ENCODE measurements at places on chromosomes 11 and 22.

- DNase-seq: no peak
Observed at GRCh38 chr11:12376259-12377081, 901 bp upstream of the PARVA start.

- DNase-seq: no peak
Observed at GRCh38 chr11:106193956-106194355, 116.5 kb downstream of the AASDHPPT start.

DNA sequence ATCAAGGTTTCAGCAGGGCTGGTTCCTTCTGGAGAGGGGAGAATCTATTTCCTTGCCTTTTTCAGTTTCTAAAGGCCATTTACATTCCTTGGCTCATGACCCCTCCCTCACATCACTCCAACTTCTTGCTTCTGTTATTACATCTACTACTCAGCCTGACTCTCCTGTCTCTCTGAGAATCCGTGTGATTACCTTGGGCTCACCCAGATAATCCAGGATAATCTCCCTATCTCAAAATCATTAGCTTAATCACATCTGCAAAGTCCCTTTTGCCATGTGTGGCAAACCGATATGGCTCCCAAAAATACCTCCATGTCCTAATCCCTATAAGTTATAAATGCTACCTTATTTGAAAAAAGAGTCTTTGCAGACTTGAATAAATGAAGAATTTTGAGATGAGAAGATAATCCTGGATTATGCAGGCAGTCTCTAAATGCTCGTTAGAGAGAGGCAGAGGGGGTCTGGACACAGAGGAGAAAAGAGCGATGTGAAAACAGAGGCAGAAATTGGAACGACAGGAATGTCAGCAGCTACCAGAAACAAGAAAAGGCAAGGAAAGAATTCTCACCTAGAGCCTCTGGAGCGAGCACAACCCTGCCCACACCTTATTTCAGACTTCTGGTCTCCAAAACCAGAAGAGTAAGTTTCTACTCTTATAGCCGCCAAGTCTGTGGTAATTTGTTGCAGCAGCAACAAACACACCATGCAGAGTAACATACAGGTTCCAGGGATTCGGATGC is 23.6 kb upstream of the ARHGAP32 start:
- no peak for DNase-seq

DNA sequence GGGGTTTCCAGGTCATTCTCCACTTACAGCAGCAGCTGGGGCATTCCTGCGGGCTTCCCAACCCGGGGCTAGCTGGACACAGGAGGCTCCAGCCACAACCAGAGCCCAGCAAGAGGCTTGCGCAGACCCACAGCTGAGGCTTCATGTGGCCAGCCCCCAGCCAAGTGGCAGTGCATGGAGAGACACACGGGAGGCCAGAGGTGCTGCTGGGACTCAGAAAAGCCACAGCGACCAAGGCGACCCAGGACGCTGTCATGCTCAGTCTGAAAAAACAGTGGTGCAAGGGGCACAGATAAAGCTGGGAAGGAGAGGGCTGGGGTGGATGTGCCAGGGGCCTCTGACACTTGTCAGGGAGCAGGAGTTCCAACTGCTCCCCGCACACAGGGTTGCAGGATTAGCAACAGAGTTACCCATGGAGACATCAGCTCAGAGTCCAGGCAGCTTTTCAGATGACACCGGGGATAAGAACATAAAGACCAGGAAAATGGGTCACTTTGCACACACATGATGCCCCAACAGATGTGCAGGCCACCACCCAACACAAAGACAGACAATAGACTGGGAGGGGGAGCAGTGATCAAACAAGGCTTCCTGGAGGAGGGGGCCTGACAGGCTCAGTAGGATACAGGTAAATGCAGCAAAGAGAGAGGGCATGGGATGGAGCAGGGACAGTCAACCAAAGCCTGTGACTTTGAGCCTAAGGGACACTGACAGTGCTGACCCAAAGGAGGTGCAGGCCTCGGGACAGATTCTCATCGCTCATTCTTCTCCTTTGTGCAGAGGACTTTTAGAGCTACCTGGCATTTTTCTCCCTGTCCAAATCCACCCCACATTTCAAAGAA is 6.9 kb upstream of the NEAT1 start:
- DNase-seq: peak; percentile 52

GRCh38 chr11:59756845-59757244 is 1.7 kb downstream of the STX3 start:
- no peak for DNase-seq

DNA sequence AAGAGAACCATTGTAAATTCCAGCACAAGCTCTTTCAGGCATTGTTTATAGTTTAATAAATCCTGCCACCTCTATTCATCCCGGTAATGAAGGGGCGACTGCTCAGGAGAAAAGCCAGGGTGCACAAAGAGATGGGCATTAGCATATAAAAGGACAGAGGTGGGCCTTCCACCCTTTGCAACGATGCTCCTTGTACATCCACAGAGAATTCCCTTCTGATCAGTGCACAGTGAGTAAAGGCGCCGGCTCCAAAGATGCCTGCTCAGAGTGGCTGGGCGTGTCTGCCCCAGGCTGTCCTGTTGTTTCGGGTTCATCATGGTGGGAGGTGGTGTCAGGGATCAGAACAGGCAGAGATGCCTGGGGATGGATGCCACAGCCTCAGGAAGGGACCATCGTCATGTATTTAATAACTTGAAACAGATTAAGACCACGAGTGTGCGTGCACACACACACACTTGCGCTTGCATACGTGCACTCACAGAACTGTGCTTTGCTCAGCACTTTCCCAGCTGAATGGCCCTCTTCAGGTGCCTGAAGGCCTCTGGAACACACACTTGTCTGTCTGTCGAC is 305.0 kb downstream of the TBC1D22A start:
- no peak for DNase-seq

GRCh38 chr22:46946383-46946962 is 184.0 kb downstream of the TBC1D22A start:
- DNase-seq: no peak

DNA sequence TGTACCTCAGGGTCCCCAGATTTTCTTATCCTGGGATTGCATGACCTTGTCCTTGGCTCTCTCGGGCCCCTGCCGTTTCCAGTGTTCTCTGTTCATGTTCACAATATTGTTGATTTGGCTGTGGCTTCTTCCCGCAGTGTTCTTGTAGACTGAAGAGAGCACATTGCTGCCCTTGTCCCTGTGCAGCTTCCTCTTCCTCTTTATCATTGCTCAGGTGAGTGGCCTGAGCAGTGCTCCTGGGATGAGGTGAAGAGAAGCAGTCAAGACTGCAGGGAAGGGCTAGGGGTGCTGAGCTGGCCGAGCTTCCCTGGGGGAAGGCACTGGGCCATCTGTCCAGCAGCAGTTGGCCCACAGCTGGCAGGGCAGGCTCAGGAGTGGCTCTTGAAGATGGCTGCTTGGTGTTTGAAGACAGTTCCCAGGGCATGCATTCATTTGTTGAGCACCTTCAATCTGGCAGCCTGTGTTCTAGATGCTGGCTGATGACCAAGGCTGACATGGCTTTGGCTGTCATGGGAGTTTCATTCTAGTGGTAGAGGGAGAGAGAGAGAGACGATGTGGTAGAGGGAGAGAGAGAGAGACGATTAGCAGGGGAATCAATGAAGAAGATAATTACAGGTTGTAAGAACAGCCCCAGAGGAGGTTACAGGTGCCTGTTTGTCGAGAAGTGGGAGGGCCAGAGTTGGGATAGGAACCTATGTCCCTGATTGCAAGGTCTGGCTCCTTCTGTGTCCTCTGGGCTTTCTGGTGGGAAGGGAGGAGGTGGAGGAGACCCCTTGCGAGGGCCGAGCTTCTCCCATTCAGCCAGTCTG is 17.4 kb downstream of the BMAL1 start:
- DNase-seq: no peak

DNA sequence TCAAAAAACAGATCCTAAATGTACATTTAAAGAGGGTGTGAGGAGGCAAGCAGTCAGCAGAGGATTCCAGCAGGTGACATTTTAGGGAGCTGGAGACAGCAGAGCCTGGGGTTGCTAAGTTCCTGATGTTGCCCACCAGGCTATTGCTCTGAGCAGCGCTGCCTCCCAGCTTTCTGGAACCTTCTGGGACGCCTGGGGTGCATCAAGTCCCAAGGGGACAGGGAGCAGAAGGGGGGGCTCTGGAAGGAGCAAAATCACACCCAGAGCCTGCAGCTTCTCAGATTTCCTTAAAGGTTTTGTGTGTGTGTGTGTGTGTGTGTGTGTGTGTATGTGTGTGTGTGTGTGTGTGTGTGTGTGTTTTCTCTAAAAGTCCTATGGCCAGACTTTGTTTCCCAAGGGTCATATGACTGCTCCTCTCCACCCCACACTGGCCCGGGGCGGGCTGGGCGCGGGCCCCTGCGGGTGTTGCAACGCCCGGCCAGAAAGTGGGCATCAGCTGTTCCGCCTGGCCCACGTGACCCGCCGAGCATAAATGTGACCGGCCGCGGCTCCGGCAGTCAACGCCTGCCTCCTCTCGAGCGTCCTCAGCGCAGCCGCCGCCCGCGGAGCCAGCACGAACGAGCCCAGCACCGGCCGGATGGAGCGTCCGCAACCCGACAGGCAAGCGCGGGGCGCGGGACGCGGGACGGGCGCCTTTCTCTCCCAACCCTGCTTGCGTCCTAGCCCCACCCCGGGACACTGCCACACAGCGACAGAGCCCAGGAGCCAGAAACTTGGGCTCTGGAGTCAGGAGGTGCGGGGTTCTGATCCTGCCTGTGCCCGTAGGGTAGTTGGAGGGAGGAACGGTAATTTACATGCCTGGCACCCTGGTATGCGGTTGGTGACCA is at the start of gene HMOX1:
Gene HMOX1 (plus strand): TSS at position 560 of the 887 bp plus-strand sequence. CDS start 78 bp downstream, at position 638.
- DNase-seq: peak; percentile 79

GRCh38 chr11:79119491-79120284 is 321.1 kb downstream of the TENM4 start:
- no peak for DNase-seq

GRCh38 chr22:39429916-39430575 is 26.8 kb upstream of the MGAT3 start:
- no peak for DNase-seq

DNA sequence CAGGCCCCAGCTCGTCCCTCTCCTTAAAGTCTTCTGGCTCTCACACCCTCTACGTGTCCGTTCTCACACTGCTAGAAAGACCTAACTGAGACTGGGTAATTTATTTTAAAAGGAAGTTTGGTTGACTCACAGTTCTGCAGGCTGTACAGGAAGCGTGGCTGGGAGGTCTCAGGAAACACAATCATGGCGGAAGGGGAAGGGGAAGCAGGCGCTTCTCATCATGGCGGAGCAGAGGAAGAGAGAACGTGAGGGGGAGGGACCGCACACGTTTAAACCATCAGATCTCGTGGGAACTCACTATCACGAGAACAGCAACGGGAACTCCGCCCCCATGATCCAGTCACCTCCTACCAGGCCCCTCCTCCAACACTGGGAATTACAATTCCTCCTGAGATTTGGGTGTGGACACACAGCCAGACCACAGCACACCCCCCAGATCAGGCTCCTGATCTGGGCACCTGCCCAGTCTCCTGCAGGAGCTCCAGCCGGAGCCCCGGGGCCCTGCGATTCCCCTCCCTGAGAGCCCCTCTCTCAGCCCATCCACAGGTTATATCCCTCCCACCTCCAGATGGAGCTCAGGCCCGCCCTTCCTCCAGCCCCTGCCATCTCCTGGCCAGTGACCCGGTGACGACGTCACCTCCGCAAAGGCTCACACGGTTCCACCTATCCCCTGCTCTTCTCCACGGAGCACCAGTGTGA is 170.2 kb downstream of the BRD1 start:
- DNase-seq: peak; percentile 81

- no peak for DNase-seq
Observed at GRCh38 chr11:34327804-34328631, 29.8 kb downstream of the ABTB2 start.

GRCh38 chr11:33620423-33621171 is 80.0 kb downstream of the C11orf91 start:
- DNase-seq: no peak

- DNase-seq: no peak
Observed at GRCh38 chr22:20226077-20226716, 41.9 kb downstream of the RTN4R start.

All from activated CD8-positive, alpha-beta memory T cell treated with anti-CD3 and anti-CD28 coated beads, Interleukin-2, amount 50 U/mL, for 48 hours (primary cell).